ENCODE measurements at places on chromosomes 2 and 18.

- peak; percentile 79 for DNase-seq
Measured at GRCh38 chr2:240259201-240259923, 118.9 kb upstream of the OTOS start.

- DNase-seq: no peak
Measured at GRCh38 chr2:20796374-20796791, 26.5 kb downstream of the LDAH start.

DNA sequence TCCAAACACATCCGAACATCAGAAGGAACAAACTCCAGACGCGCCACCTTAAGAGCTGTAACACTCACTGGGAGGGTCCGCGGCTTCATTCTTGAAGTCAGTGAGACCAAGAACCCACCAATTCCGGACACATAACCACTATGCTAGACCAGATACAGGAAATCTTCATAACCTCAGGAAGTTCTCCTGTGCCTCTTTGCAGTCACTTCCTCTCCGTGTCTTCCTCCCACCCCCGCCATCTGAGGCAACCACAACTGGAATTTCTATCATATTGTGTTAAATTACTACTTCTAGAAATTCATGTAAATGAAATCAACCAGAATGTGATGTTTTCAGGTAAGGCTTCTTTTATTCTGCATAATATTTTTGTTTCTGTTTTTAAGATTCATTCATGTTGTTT is 631.0 kb upstream of the NXPH2 start:
- no peak for DNase-seq

DNA sequence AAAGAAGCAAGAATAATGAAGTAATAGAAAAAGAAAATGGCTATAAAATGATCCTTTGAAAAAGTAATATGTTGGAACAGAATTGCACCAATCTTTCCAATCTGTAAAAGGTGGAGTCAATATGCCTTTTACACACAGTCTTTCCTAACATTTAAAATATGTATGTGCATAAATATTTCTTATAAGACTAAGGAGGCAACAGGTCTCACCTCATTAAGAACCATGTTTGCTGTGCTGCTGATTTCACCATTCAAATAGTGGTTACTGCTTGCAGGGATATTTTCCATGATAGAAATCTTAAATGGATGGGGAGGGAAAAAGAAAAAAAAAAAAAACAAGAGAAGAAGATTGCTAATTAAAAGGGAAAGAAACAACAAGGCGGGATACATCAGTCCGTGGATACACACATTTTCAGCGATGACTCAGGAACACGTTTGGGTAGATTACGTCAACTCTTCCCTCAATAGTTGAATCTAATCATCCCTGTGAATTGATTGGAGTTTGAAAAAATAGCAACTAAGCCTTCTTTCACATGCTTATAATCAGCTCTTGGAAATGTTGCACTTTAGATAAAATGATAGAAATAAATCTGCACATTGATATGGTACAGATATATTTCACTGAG is 2133.9 kb upstream of the CELF4 start:
- no peak for DNase-seq

DNA sequence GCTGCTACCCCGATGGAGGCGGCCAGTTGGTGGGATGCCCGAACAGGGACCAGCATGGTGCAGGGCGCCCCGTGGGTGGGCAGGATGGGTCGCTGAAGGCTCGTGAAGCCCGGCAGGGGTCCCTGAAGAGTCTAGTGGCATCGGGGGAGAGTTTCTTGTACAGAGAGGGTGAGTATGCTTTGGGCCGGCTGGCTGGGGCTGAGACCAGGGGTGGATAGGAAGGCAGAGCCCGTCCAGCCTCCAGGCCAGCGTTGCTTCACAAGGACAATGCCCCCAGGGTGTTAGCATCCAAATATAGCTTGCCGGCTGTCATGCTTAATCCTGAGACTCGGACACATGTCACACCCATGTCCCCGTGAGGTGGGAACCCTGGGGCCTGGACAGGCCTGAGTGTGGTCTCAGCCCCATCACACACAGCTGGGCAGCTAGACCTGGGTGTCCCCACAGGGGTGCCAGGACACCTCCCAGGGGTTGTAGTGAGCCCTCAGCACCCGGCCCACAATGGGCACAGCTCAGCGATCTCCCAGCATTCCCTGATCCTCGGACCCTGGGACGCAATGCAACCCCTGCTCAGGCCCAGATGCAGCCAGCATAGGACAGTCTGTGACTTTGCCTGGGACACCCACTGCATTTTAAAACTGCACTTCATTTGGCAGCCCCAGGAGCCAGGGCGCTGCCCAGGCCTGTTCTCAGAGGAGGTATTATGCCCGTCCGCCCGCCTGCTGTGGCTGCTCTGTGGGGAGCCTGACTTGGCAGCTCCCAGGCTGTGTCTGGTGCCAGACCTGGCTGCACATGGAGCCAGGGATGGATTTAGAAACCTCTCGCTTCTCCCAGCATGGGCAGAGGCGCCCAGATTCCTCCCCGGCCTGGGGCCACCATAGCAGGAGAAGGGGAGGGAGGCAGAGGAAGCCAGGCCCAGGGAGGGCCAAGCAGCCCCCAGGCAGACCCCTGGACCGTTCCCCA is 36.4 kb downstream of the RAMP1 start:
- DNase-seq: peak; percentile 75

DNA sequence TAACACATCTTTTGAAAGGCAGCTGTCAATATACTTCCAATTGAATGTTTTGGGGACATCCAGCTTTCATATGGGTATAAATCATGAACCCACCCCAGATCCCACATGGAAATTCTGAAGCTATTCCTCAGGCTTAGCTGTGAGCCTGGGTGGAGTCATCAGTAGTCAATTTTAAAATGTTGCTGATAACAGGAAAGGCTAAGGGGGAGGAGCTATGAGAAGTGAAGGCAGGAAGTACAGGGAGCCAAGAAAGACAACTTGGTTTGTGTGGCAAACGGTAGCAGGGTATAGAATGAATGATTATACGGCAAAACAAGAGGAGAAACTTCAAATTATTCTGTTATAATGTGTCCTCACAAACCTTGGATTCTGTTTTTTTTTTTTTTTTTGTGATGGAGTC is 108.6 kb downstream of the QPCT start:
- DNase-seq: no peak

- DNase-seq: no peak
Measured at GRCh38 chr2:15169326-15170069, 391.6 kb downstream of the NBAS start.

DNA sequence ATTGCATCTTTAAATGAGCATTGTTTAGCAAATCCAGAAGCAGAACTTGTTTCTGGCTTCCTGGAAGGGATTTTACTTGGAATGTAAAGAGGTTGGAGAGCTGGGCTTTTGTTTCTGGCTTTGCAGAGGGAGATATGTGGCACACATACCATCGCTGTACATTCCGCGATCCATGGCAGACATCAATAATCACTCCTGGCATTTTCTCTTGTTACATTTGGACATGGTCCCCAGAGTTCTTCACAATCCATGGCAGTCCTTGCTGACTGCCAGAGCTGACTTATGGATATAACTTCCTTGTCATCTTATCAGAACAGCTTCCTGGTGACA is 445.6 kb upstream of the SPRED2 start:
- DNase-seq: no peak

- DNase-seq: no peak
Measured at GRCh38 chr2:38113981-38114708, 38.2 kb upstream of the CYP1B1 start.
